ENCODE measurements at places on chromosomes 3 and 15. TPM values are rescaled to one million over a fixed set of nuclear protein-coding genes. Genes with fewer than 3 reads are reported as not detected.

DNA sequence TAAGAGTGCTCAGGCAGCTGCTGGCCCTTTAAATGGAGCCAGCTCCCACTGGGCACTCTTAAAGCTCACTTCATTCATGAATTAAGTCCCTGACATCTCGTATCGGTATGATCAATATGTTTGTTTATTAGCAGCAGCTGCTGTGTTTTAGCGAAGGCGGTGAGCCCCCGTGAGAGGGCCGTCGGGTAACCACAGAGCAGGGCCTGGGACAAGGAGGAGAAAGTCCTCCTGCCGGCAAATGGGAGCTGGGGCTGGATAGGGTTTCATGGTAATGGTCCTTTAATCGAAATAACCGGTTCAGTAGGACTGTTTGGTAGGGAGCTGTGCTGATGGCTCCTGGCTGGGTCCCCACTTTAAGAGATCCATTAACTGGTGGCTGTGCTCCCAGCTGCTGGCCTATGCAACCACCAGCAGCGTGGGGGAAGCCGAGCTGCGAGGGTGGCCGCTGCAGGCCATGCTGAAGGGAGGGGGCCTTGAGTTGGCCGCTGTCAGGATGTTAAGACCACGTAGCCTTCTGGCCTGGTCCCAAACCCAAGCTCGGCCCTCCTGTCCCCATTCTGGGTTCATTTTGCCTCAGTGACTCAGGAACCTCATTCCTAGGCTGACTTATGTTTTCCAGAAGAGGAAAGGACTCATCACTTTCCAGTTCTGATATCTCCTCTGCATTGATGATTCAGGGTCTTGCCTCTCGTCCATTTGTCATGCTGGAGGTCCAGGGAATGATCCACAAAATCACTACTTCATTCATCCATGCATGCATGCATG, 67.6 kb upstream of the NTRK3 start:
- no peak for DNase-seq
- H3K36me3 ChIP-seq: no peaks in the 10 kb centered on the region
- no peak overlapping the region for H3K4me3 ChIP-seq
- H3K4me1 ChIP-seq: no peaks in the 10 kb centered on the region
- H3K27ac ChIP-seq: no peak overlapping the region

- no peaks in the 10 kb centered on the region for H3K4me1 ChIP-seq
- no peaks in the 10 kb centered on the region for H3K27me3 ChIP-seq
- H3K27ac ChIP-seq: no peak overlapping the region
These were observed 26.8 kb upstream of the OCA2 start for GRCh38 chr15:28125673-28126651.

- DNase-seq: no peak
- no peaks in the 10 kb centered on the region for H3K36me3 ChIP-seq
- H3K27ac ChIP-seq: no peak overlapping the region
- H3K27me3 ChIP-seq: peaks cover 16% of the 10 kb centered on the region
- H3K4me1 ChIP-seq: no peaks in the 10 kb centered on the region
These were observed 34.7 kb upstream of the SLC41A3 start for GRCh38 chr3:126118591-126118990.

GRCh38 chr15:78162038-78162437, 12.9 kb downstream of the IDH3A start:
- no peaks in the 10 kb centered on the region for H3K4me1 ChIP-seq
- no peak overlapping the region for H3K4me3 ChIP-seq
- no peak overlapping the region for H3K27ac ChIP-seq
- H3K36me3 ChIP-seq: peaks cover 19% of the 10 kb centered on the region
- H3K27me3 ChIP-seq: no peaks in the 10 kb centered on the region

GRCh38 chr3:16468002-16468335, 45.5 kb downstream of the RFTN1 start:
- no peak for DNase-seq
- no peak overlapping the region for H3K4me3 ChIP-seq
- no peaks in the 10 kb centered on the region for H3K36me3 ChIP-seq

Gene IL5RA
- not detected for total RNA-seq

GRCh38 chr3:120071259-120071658, 23.0 kb downstream of the GSK3B start:
- DNase-seq: no peak
- no peaks in the 10 kb centered on the region for H3K27me3 ChIP-seq
- H3K4me1 ChIP-seq: peaks cover 5% of the 10 kb centered on the region
- no peak overlapping the region for H3K4me3 ChIP-seq

Gene CCR8
- total RNA-seq: not detected

Measured in Panc1 (cell line).